Activated CD4-positive, alpha-beta memory T cell treated with anti-CD3 and anti-CD28 coated beads, Interleukin-2, amount 10 ng/mL, durations not matched to agents 7 days and 5 days (primary cell): ENCODE measurements at places on chromosomes 12 and 14.

DNA sequence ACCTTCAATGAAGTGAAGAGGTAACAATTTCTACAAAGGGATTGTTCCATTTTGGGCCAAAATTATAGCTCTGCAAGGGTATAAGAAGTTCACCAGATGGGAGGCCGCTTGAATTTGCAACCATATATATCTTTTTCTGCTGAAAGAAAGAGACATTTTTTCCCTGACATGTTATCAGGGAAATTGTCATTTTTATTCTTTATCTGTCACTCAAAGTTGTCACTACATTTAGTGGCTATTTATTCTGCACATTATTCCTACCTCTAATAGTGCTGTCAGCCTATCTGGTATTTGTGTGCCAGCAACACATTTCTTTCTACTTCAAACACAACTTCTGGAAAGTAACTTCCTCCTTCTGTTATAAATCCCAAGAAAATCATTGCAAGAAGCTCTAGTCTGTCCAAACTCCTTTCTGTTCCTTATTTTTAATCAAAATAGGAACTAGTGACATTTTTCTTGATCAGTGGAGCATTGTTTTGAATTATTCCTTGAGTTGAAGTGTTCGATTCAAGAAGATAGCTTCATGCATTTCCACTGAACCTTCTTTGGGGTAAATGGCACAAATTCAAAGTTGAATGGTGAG lies 137.9 kb upstream of the ATP2B1 start:
- no peak for DNase-seq

DNA sequence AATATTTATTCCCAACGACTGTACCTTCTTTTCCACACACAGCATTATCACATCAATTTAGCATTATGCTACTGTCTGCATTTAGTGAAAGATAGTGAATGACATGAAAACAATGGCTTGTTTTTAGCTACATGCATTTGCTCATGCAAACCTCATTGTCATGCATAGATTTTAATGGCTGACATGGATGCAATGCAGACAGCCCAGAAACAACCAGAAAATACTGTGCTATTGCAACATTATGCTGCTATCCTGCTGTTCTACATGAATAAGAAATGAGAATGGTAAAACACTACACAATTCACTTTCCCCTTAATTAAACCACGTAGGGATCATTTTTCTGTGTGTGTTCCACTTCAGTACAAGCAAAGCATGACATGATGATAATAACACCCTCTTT lies 90.8 kb downstream of the LIN7A start:
- DNase-seq, result no peak

GRCh38 chr12:88202500-88202899 lies 60.4 kb downstream of the TMTC3 start:
- DNase-seq, result no peak

- no peak for DNase-seq
These were observed 63.0 kb downstream of the TMEM30B start for GRCh38 chr14:61218157-61218556.

DNA sequence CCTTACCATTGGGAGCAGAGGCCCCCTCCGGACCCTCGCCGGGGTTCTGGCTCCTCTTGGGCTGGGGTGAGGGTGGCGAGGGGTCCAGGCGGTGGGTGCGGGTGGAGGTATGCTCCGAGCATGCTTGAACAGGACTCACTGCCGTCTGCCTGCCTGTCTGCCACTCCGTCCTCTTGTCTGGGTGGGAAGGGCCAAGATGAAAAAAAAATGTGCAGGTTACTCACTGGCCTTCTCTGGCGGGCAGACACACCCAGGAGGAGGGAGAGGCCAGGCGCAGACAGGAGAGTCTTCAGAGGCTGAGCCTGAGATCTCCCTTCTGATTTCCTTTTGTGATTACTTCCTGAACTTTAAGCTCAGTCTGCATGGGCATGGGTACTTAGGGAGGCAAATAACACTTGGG lies 76.1 kb downstream of the STON2 start:
- no peak for DNase-seq

- no peak for DNase-seq
These were observed 129.1 kb downstream of the PTPRB start for GRCh38 chr12:70508178-70508577.

- no peak for DNase-seq
These were observed 35.6 kb downstream of the PTGER2 start for GRCh38 chr14:52349731-52350130.

GRCh38 chr12:26113181-26113654 lies 11.6 kb downstream of the BHLHE41 start:
- DNase-seq, result no peak

DNA sequence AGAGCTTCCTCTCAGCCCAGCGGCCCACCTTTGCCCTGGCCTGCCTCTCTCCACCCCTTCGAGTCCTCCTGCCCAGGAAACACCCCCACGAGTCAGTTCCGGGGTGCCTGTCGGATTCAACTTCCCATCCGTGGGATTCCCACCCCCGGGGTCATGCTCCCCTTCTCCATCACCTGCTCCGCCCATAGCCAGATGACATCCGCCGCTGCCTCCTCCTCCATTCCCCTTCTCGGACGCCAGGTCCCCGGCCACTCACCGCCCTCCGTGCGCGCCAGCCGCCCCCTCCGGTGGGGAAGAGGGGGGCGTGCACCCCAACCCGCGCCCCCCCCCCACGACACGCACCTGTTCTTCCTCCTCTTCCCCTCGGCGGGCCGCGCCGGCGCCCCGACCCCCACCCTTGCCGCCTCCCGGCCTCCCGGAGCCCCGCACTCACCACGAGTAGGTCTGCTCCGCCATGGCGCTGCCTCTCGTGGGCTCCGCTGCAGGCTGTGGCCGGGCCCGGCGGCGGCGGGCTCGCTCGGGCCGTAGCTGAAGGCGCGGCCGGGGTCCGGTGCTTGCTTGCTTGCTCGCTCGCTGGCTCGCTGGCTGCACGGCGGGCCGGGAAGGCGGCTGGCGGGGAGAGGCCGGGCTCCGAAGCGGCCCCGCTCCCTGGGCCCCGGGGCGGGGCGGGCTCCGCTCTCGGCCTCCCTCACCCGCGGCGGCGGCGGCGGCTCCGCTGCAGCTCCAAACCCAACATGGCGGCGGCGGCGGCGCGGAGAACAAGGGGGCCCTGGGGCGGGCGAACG lies 554 bp downstream of the SPPL3 start:
- peak; percentile 67 for DNase-seq

DNA sequence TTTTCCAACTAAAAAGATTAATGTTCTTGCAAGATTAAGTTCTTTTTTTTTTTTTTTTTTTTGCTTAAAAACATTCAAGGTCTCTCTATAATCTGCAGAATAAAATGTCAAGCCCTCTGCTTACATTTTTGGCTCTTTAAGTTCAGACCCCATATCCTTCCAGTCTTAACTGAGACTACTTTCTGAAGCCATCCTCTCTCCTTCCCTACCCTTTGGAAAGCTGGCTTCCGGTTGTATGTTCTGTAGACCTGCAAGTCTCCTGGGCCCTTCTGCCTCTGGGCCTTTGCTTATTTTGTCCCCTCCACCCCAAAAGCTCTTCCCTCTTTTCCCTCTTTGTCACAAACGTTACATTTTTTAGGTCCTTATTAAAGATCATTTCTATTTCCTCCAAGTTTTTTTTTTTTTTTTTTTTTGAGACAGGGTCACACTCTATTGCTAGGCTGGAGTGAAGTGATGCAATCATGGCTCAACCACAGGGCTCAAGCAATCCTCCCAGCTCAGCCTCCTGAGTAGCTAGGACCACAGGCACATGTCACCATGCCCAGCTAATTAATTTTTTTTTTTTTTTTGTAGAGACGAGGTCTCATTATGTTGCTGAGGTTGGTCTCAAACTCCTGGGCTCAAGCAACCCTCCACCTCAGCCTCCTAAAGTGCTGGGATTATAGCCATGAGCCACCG lies 46.5 kb downstream of the PTPRB start:
- no peak for DNase-seq

GRCh38 chr14:63078569-63078968 lies 33.3 kb upstream of the KCNH5 start:
- no peak for DNase-seq

- no peak for DNase-seq
These were observed 50.2 kb downstream of the WSCD2 start for GRCh38 chr12:108179305-108179704.

DNA sequence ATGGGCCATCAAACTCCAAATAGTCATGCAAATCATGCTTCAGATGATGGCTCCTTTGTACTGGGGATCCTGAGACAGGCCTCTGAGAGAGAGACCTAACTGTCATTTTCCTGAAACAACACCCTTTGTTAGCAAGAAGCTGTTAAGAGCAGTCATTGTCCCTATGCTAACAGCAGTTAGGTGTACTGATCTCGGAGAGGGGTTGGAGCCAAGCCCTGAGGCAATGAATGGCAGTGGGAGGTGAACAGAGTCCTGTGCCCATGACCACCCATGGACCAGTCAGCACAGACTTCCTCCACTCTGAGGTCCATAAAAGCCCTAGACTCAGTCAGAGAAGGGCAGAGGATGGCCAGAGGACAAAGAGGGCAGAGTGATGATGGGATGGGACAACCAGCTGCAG lies 747.6 kb upstream of the LRFN5 start:
- DNase-seq, result no peak

DNA sequence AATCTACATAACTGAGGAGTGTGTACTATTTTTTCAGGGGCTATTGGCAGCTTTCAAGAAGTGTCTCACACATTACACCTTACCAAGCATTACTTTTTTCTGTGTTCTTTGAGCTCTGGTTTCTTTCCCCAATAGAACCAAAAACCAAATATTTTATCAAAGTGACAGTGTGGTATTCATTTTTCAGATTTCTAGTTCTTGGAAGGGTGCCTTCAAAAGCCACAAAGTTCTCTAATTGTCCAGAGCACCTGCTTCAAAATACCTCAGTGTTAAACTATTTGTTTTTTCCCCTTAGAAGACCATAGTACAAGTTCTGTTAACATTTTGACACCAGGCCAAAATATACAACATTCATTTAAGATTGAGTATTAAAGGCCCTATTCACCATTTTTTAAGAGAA lies 515.7 kb downstream of the ETNK1 start:
- DNase-seq, result no peak

GRCh38 chr12:3747543-3747942 lies 5.4 kb downstream of the CRACR2A start:
- DNase-seq, result peak; percentile 25

GRCh38 chr12:88703790-88704189 lies 123.5 kb upstream of the KITLG start:
- DNase-seq, result no peak
